CD4-positive, alpha-beta T cell treated with Interleukin-12 subunit alpha and Interleukin-12 subunit beta, for 1 hour (primary cell): ENCODE measurements at places on chromosomes 5 and 9.

DNA sequence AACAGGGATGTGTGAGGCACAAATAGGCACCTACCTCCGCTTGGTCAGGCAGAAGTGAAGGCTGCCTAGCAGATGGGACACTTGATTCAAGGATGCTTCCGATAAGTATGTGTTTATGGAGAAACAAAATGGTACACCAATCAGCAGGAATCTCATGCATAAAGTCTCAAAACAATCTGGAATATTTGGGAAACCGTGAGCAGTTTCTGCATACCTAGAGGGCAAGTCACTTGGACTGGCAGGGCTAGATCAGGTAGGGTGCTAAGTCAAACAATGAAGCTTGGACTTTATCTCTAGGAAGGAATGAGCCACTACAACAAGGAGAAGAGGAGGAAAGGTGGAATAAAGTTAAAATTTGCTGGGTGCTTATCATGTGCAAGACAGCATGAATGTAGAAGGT, 5.5 kb downstream of the EPB41L4A start:
- DNase-seq: no peak

- no peak for DNase-seq
Measured at GRCh38 chr9:79107911-79108676, 463.7 kb upstream of the TLE4 start.

DNA sequence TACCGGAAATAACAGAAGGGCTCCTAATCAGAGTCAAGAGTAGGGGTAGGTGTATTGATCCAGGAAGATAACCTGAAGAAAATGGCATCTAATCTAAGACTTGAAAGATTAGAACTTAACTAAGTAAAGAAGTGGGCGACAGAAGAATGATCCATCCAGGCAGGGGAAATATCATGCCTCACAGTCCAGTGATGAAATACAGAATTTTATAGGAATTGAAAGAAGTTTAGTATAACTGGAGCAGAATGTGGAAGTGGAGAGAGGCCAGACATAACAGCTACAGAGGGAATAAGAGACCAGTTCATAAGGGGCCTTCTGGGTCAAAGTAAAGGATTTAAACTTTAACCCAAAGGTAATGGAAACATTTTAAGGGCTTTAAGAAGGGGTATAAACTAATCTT, 42.2 kb downstream of the ERP44 start:
- DNase-seq: no peak

- no peak for DNase-seq
Measured at GRCh38 chr9:36780186-36780585, 207.5 kb downstream of the MELK start.

DNA sequence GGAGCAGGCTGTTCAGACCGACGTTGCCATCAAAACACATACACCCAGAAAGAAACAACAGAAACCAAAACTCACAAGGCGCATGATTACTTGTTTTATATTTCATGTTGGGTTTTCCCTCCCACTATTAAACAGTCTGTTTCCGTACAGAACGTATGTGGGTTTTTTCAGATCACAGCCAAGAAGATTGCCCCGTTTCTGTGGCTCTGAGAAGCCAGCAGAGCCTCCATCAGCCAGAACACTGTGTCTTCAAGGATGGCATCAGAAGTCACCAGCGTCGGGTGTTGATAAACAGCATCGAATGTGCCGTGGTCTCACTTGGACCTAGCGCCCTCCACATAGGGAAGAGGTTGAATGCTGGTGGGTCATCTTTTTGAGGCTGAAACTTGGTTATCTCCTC, 42.8 kb downstream of the FAM78A start:
- peak; percentile 54 for DNase-seq

DNA sequence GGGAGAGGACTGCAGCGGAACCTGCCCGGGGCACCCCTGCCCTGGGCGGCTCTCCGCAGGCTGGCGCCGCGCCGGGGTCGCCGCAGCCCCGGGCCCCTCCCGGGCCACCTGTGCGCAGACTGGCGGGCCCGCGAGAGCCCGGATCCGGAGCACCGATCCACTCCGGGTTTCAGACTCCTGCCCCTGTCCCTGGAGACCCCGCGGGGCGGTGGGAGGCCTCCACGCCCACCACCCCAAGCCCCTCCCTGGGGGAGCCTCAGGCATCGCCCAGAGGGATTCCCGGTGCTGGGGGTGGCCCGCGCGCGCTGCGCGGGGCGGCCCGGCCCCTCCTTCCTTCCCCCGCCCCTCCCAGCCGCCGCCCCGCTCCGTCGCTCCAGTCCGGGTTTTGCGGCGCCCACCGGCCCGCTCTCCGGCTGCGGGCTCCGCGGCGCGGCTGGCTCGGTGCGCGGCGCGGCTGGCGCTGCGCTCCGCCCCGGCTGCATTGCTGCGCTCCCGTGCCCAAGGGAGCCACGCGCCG, at the start of gene UNC5A:
Gene UNC5A (plus strand): TSS at position 479 of the 517 bp plus-strand sequence. CDS start 192 bp downstream, outside the sequence.
- peak; percentile 58 for DNase-seq

DNA sequence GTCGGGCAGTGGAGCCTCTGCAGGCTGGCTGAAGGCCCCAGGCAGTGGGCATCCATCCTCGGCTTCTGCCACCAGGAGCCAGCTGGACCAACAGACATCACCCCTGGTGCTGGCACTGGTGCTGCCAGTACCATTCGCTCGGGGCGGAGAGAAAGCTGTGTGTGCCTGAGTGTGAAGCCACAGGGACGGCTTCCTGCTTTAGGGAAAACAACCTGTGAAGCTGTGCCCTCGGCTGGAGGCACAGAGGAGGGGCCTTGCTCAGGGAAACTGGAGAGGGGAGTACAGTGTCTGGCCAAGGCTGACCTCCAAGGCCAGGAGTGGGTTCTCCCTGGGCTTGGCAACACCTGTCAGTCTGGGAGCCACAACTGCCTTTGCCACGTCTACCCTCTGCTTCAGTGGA, 38.3 kb downstream of the NEK6 start:
- DNase-seq: no peak

- no peak for DNase-seq
Measured at GRCh38 chr5:29263915-29264351, 1929.6 kb upstream of the CDH6 start.

DNA sequence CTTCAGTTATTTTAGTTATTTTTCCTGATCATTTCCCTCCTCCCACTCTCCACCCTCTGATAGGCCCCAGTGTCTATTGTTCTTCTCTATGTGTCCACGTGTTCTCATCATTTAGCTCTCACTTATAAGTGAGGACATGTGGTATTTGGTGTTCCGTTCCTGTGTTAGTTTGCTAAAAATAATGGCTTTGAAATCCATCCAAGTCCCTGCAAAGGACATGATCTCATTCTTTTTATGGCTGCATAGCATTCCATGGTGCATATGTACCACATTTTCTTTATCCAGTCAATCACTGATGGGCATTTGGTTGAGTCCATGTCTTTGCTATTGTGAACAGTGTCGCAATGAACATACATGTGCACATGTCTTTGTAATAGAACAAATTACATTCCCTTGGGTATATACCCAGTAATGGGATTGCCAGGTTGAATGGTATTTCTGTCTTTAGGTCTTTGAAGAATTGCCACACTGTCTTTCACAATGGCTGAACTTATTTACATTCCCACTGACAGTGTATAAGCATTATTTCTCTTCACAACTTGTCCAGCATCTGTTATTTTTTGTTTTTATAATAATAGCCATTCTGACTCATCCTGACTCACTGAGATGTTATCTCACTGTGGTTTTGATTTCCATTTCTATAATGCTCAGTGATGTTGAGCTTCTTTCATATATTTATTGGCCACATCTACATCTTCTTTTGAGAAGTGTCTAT, 17.2 kb upstream of the DIRAS2 start:
- no peak for DNase-seq

DNA sequence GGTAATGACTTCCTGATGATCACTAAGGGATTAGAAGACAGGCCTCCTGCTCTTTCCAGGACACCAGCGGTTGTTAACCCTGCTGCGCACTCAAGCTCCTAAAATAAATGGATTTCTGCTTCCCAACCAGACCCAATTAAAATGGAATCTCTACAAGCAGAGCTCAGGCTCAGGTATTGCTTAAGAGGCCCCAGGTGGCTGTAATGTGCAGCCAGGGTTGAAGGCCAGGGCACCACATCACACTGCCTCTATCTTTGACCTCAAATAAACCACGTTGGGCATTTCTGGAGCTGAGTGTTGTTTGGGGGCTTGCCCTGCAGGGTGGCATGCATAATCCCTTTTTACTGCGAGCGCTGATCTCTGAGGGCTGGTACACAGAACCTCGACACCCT, 108.0 kb downstream of the FBXO38 start:
- no peak for DNase-seq

- DNase-seq: no peak
Measured at GRCh38 chr9:1837453-1838084, 177.6 kb upstream of the SMARCA2 start.

DNA sequence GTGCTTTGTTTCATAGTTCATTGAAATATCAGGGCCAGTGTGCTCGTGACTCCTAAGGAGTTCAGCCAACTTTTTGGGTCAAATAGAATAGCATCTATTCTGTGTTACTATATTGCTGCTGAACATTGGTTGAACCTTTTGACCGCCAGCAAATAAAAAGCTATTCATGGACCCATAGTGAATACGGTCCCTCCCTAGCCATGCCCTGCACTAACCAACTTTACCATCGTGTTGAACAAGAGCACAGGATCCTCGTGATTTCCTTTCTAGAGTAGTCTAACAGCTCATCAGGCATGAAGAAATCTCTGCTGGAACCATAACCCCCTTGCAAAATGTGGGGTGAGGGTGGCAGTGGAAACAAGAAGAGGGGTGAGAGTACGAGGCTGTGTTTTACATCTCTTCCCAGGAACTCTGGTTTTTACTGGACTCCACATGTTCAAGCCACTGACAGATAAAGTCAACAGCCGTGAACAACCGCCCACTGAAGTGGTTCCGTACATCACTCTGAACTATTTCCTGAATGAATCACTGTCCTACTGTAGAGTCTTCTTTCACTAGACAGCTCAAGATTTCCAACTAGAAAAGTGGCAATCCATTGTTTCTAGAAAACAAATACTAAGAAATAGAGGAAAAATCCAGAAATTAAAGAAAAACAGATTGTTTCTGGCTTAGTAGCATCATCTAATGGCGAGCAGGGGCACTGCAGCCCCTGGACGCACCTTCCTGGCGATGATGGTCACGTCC, 70.1 kb upstream of the SPATA31E1 start:
- DNase-seq: peak; percentile 1

DNA sequence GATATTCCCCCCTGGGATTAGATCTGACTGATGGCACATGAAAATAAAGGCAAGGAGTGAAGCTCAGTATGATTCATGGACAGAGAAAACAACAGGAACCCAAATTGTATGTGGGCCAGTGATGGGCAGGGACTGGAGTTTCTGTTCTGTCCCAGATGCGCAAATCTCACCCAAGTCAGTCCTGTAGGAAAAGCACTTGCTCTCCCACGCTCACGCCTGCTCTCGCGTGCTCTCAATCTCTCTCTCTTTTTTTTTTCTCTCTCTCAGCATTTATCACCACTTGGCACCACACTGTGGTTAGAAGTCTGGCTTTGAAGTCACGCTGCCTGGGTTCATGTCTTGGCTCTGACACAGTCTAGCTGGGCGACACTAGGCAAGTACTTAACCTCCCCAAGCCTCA, 106.5 kb upstream of the LRRTM2 start:
- DNase-seq: peak; percentile 20

GRCh38 chr5:94312298-94312697, 306.1 kb downstream of the KIAA0825 start:
- DNase-seq: no peak

GRCh38 chr9:133701981-133702797, 36.0 kb downstream of the SARDH start:
- DNase-seq: peak; percentile 66

DNA sequence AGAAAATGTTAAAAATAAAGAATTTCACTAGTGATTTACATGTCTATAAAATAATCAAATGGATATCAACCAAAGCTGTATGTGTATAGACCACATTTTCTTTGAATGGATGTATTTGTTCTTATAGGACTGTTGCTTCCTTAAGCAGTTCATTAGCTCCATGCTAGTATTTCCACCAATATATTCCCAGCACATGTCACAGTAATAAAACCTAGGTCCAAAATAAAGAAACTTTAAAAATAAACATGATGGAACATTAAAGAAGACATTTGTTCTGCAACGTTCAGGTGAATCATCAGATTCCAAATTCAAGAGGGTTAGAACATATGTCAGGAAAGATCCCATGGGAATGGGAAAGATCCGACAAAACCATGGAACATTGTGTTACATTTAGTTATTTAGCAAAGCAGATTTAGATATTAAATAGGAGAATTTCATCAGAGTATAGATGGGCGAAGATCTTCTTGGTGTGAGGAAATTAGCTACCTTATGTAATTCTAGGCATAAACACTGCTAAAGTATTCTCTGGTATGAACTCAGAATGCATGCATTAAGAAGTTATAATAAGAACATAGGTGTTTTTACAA, 490.7 kb downstream of the CDH18 start:
- DNase-seq: no peak

DNA sequence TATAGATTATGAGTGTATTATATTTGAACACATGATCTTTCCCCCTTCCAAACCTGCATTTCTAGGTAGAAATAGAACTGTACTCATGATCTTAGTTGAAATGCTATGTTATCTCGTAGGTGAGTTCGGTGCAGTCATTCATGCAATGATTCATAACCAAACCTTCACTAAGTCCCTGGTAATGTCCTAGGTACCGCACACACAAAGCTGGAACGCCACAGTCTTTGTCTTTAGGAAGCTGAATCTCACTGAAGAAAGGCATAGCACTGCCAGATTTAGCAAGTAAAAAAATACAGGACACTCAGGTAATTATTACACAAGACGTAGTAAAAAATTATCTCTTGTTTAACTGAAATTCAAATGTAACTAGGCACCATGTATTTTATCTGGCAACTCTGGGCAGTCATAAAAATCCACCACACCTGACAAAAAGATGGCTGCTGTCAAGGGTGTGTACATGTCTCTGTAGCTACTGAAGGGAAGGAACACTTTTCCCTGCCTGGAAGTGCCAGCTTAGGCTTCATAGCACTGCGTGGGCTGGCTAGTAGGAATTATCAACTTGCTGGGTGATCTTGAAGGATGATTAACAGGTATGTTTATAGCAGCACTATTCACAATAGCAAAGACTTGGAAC, 28.0 kb upstream of the TXN start:
- no peak for DNase-seq

DNA sequence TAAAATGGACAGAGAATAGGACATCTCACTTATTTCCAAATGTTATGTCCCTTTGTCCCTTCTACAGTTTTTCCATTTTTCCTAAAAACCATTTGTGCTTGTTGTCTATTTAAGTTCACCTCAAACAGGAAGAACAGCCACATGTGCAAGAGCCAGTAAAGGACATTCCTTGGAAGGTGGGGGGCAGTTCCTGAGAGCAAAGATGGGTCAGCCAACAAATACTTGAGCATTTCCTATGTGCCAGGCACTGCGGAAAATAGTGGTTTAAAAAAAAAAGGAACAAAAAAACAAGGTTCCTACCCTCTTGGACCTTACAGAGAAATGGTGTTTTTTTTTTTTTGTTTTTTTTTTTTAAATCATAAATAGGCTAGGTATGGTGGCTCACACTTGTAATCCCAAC, 26.8 kb downstream of the ANP32B start:
- no peak for DNase-seq
